ENCODE measurements at places on chromosomes 3 and 15. TPM values are rescaled to one million over a fixed set of nuclear protein-coding genes. Genes with fewer than 3 reads are reported as not detected.
A peak's percentile ranks its signal among the peaks of the same experiment; 100 is the strongest.

DNA sequence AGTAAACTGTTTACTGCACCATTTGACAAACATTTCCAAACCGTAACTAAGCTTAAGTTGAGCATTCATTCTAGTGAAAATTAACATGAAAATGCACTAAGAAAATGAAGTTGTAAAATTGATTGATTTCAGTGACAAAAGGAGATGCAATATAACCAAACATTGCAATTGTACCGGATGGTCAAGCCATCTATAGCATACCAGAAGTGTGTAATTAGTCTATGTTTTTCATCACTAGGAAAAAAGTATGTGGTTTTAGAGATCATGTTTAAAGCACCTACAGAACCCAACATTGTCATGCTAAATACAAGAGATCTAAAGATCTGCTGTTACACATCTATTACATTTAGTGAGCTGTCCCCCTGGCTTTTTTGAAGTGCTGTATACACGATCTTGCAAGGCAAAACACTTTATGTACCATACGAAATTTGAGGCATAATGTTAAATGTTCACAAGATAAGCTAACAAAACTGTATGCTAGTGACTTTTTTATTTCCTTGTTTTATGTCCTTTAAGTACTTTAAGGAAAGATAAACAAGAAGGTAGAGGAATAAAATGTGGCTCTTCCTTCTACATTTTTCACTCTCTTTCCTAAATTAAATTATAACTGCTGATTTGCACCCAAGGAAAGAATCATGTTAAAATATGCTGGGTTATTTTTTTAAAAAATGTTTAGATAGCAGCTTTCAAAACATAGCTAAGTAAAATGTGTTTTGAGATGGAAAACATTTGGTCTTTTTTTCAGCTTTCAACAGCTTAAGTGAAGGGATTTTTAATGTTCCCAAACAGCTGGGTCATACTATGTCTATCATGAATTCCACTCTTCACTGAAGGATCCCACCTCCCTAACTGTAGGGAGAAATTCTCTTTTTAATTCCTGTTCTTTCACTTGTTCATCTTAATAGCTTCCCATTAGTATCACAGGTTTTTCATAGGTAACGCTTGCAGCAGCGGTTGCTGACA, 498.0 kb downstream of the MECOM start:
- no peak for DNase-seq

- peak; percentile 45 for DNase-seq
These were observed 40.9 kb downstream of the AKAP13 start for GRCh38 chr15:85421116-85421925.

DNA sequence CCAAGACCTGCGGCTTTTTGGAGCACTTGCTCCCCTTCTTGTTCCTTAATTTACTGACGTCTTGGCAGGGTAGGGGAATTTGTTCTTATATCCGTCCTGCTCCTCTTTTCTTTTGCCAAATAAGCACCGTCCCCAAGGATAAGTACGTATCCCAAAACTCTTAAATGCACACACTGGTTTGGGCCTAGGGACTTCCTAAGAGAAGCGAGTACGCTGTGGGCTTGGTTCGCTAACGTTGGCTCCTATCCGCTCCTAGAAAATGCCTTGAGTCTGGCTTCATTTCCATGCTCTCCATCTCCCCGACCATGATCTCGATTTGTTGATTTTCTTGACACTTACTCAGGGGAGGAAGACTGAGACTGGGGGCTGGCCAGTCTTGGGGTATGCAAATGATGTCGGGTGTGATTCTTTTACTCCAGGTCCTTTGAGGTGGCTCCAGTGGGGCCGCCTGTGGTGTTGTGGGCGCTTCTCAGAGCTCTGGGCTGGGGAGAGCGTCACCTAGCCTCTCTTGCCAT, 1.3 kb downstream of the MYRIP start:
- DNase-seq: no peak

- no peak for DNase-seq
These were observed at the start of gene SPINT1 for GRCh38 chr15:40843885-40844695. Gene SPINT1, plus strand, starts transcription at chr15:40844048. Its CDS starts 507 bp downstream, at chr15:40844555.

The CKMT1A gene
- not detected for total RNA-seq

The PLD1 gene
- 62.1 TPM for total RNA-seq

- DNase-seq: no peak
These were observed 20.7 kb downstream of the HAPLN3 start for GRCh38 chr15:88874684-88875083.

DNA sequence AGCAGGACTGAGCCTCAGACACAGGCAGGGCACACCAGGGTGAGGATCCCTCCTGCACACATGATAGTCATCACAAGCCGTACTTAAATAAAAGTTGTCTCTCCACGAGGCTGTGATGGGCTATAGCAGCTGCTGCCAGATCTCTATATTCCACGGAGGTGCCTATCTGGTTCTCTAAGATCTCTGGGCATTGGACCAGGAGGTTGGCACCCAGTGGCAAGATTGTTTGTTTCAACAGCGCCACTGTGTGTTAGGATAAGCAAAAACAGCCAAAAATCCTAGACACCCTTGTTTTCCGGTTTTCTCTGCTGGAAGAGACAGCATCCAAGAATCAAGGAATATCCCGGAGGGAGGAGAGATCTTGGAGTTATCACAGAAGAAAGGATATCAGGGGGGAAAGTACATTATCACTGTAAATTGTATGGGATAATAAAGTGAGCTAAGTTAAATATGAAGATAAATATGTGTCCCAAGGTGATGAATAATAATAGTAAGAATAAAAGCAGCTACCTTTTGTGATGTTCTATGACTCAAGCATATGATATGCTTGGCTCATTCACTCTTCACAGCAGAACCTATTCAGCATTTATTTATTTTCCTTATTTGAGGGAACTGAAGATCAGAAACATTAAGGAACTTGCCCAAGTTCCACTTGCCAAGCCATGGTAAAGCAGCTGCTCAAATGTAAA, 90.6 kb upstream of the AKAP13 start:
- DNase-seq: peak; percentile 50

The MCF2L2 gene
- 0.22 TPM for total RNA-seq
